Osteoblast (primary cell): ENCODE measurements at places on chromosomes 6 and 20. TPM values are rescaled to one million over a fixed set of nuclear protein-coding genes. Genes with fewer than 3 reads are reported as not detected.

DNA sequence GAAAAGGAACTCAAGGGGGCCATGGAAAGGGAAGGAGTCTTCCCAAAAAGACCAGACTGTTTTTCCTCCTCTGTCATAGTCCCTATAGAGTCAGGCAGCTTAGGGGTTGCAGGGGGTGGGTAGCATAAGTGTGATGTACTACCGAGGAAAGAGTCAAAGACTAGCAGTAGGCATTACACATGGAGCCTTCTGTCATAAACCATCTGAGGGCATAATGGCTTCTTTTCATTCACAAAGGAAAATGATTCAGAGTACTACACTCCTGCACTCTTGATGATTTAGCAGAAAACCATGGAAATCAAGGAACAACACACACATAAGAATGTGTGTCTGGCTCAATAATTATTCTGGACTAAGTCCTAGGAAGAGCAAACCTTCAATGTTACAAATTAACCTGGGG, 14.9 kb downstream of the PLN start:
- no peaks in the 10 kb centered on the region for H3K27me3 ChIP-seq
- no peaks in the 10 kb centered on the region for H3K36me3 ChIP-seq
- no peak overlapping the region for H3K4me3 ChIP-seq
- peak; percentile 66 for DNase-seq

GRCh38 chr6:50076431-50076830, 26.7 kb upstream of the DEFB112 start:
- H3K4me3 ChIP-seq: no peak overlapping the region
- H3K27me3 ChIP-seq: no peaks in the 10 kb centered on the region
- no peak overlapping the region for H3K27ac ChIP-seq

DNA sequence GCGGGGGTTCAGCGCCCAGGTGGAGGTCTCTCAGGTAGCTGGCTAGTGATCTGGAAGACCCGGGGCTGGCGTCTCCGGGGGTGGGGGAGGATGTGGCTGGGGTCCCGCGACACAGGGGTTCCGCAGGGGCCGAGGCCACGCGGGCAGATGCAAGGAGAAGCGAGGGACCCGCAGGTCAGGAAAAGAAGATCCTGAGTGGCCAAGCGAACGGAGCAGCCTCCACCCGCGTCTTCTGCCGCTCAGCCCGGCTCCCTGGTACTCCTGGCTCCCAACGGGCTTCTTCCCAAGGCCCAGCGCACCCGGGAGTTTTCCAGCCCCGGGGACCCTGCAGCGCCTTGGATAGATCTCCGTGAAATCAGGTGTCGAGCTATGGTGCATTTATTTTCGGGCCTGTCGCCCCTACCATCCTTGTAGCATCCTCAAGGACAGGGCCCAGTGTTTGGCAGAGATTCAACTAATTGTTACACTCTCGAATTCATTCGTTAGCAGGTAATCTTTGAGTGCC, 682 bp upstream of the CHD6 start:
- no peaks in the 10 kb centered on the region for H3K36me3 ChIP-seq
- H3K27me3 ChIP-seq: no peaks in the 10 kb centered on the region
- H3K4me3 ChIP-seq: peak overlapping the region; percentile 78
- no peak for DNase-seq
- peaks cover 20% of the 10 kb centered on the region for H3K4me1 ChIP-seq
- no peak overlapping the region for H3K27ac ChIP-seq

DNA sequence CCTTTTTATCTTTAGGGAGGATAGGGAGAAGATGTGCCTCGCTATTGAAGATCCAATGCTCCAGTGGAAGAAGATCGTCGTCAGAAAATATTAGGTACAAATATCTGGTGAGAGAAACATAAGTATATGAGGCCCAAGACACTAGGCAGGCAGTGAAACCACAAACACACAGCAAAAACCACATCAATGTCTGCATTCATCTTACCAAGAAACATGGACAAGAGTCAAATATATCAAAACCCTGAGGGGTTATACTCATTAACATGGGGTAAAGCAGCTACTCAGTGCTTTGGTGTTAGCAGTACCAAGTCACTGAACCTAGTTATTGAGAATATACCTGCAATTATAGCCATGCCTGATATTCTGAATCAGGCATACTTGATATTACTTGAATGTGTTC, 101.4 kb upstream of the FAM184A start:
- H3K4me1 ChIP-seq: peaks cover 7% of the 10 kb centered on the region
- DNase-seq: no peak
- H3K4me3 ChIP-seq: no peak overlapping the region
- no peaks in the 10 kb centered on the region for H3K36me3 ChIP-seq

Gene C20orf204
- 0.59 and 1.1 TPM in 2 replicates for total RNA-seq

Gene DACT2
- not detected in 2 replicates for total RNA-seq

Gene GPX5
- total RNA-seq: not detected in 2 replicates
